GM23248 (cell line): ENCODE measurements at places on chromosomes 12 and 14. TPM values are rescaled to one million over a fixed set of nuclear protein-coding genes. Genes with fewer than 3 reads are reported as not detected.

DNA sequence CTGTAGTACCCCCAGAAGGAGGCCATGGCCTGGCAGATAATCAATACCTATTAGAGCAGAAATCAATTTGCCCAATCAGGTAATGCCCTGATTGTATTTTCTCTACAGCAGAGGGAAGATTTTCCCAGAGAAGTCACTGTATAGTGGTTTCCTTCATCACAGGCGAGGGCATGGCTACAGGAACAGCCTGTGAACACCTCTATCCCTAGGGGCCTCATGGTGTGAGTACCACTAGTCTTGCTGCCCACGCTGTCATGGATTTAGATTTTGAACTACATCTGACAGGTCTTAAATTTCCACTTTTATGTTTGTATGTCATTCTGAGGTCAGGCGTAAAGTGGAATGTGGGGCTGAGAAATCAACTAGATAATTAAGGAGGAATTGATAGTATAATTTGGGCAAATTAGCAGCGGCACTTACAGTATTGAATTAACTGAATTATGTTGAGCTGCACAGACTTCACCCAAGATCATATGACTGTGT lies 42.4 kb upstream of the STXBP6 start:
- no peak for DNase-seq

GRCh38 chr12:106602076-106602475 lies 19.3 kb downstream of the RFX4 start:
- no peak for DNase-seq

DNA sequence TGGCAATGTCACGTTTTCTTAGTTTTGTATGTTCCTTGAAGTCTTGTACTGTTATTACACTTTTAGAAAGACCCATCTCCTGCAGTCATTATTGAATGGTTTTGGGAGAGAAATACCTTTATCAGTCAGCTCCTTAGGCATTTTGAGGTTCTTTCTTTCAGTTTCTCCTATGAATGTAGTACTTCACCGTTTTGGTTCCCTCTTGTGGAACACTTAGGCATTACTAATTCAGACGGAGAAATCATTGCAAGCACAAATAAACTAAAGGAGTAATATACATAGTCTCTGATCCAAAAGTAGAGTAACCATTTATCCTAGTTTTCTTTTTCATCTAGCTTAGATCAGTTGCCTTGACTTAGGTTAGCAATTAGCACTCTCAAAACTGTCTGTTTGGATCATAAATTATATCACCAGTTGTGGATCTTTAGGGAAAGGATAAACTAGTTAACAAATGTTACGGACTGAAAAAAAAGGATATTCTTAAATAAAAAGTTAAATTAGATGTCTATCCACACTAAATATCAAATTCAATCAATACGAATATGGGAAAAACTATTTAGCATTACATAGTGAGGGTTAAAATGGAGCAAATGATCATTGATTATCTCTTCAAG lies 1538.3 kb upstream of the SEL1L start:
- DNase-seq: peak; percentile 5

DNA sequence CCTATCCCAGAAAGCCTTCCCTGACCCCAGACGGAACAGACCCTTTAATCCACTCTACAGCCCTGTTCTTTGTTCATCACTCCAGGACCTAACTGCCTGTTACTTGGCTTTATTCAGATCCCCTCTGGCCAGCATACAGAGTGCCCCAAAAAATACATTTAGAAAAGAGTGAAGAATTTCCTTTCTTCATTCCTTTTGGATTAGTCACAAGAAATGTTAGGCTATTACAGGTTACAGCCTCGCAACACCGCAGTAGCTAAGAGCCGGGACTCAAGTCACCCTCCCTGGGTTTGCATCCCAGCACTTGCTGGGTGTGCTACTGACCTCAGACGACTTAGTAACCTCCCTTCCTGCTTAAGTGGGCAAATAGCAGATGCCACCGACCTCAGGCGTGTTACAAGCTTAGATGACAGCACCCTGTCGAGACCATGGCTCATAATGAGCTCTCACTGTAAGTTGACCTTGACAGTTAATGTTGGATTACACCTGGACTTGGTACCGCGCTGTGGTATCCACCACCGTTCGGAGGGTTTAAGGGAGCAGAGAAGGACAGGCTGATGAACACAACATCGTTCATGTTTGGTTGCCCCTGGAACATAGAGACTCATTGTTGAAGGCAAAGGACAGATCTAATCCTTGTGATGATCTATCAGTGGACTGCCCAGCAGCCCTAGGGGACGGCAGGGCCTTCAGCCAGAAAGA lies 12.9 kb downstream of the GLRX5 start:
- peak; percentile 39 for DNase-seq

DNA sequence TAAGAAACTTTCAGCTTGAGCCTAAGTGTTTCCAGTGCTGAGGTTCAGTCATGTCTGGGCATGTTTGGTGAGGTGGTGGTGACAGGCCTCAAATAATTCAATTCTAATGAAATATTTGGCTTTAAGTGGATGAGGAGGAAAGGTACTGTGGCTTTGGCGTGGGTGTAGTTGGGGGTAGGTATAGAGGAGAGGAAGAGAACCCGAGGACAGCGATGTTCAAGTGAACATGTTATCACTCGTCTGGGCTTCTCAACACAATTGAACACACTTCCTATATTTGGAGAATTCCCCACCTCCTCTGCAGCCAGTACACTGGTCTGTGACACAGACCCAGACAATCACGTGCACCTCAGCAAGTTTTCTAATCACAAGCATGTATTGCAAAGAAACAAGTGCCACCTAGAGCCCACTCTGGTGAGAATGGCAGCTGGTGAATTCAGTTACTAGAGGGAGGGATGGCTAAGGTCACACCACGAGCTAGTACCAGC lies 53.0 kb downstream of the IFNG-AS1 start:
- DNase-seq: peak; percentile 3

DNA sequence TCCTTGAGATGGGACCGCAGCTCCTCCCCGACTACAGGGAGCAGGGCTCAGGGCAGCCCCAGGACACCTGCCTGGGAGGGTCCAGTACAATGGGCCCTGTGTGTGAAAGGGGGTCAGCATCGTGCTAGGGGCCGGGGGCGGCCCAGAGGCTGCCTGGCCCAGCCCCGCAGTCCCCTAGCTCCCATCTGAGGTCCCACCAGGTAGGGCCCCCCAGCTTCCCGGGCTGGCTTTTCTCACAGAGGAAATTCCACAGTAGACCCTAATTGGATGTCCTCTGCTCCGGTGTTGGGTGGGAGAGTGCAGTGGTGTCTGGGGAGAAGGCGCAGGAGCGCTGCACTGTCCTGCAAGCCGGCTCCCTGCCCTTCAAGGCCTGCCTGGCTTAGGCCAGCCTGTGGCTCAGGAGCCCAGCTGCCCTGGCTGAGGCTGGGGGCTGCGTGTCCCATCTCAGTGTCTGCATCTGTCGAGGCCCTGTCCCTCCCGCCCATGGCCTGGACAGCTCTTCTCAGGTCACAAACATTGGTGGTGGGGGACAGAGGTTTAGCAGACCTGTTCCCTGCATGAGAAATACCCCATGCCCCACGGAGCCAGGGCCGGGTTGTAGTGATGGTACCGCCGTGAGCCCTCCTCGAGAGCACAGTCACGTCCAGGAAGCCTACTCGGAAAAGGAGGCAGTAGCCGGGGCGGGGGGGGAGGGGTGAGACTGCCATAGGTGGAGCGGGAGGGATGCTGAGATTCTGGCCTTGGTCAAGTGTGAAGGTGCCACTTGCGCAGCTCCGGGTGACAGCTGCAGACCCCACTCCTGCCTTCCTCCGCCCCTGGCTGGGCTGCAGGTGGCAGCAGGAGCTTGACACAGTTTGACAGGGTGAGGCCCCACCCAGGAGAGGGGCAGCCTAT lies 11.6 kb downstream of the HIP1R start:
- no peak for DNase-seq

GRCh38 chr14:75090353-75090752 lies 20.9 kb downstream of the ZC2HC1C start:
- peak; percentile 41 for DNase-seq

- peak; percentile 9 for DNase-seq
Observed at GRCh38 chr12:106897082-106897481, 58.6 kb upstream of the TMEM263 start.

GRCh38 chr14:64098120-64098519 lies 196.1 kb downstream of the ESR2 start:
- DNase-seq: no peak

GRCh38 chr14:69587389-69587788 lies 12.7 kb upstream of the CCDC177 start:
- DNase-seq: no peak

DNA sequence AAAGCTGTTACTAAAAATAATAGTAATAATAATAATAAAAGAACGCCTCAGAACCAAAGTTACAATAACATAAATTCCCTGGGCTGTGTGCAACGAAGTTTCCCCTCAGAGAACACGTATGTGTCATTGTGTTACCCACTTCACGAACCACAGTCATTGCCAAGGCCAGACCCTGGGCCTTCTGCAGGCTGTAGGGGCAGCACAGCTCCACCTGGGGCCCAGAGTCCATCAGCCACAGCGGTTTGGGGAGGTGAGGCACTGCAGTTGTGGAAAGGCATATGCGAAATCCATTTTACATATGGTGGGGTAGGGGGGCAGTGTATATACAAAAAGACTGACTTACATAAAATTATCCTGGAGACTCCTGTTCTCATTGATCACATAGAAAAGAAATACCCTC lies 56.1 kb downstream of the ESR2 start:
- DNase-seq: no peak

- no peak for DNase-seq
Observed at GRCh38 chr14:44887596-44887955, 74.2 kb downstream of the KLHL28 start.

GRCh38 chr12:6821591-6822425 lies at the start of gene GPR162:
GPR162 (plus strand) TSS chr12:6821821; CDS start chr12:6823899, 2,078 bp downstream.
- DNase-seq: peak; percentile 61

DNA sequence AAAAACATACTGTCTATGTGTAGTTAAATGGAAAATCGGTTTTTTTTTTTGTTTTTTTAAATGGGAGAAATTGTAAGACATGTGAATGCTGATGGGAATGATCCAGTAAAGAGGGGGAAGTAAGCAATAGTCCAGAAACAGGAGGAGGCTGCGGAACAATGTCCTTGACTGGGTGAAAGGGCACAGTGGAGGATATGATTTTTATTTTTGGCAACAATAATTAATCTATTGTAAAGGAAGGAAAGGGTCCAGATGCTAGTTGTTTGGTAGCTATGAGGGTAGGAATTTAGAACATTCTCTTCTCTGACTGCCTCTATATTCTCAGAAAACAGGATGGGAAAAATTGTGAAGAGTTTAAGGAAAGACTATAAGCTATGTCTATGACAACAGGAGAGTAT lies 76.6 kb downstream of the RPL10L start:
- DNase-seq: no peak

DNA sequence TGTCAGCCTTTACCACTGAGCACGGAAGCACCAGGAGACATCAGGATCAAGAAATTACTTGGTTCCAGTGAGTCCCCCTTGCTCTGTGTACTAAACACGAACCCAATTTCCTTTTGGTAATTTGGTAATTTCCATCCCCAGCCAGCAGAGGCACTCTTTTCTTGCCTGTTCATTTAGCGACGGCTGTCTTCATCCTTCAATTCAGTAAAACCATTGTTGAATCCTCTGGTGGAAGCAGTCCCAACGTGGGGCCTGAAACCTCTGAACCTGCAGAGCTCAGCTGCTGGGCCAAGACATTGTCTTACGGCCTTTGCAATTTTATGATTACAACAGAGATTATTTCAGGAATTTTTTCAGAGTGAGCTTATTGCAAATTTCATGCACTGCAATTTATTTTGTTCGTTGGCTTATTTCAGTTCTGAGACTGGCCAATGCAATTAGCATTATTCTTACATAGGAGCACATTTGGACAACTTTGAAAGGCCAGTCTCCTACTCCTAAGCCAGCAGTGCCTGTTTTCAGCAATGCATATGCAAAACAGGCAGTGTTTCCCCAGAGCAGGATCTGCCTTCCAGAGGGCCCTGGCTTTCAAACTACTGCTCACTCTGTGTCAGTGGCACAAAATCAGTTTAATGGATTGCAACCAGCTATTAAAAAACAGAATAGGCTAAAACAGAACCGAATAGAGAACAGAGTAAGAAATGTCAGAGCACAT lies 372.9 kb upstream of the TMEM132C start:
- peak; percentile 19 for DNase-seq

DNA sequence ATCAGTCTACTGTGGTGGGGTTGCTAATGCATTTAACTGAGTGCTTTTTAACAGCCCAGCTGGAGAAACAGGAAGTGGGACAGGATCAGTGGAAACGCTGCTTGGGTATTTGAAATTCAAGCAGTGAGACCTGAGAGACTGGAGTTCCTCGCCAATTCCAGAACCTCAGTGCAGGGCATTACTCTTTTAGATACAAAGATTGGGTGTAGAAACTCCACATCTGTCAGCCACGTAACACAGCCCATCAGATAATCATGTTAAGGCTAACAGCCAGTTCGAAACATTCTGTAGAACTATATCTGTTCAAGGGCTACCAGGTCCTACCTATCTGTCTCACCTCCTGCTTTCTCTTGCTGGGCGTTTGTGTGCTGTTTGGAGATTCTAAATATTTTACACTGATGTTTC lies 45.5 kb downstream of the RAD52 start:
- DNase-seq: no peak

DNA sequence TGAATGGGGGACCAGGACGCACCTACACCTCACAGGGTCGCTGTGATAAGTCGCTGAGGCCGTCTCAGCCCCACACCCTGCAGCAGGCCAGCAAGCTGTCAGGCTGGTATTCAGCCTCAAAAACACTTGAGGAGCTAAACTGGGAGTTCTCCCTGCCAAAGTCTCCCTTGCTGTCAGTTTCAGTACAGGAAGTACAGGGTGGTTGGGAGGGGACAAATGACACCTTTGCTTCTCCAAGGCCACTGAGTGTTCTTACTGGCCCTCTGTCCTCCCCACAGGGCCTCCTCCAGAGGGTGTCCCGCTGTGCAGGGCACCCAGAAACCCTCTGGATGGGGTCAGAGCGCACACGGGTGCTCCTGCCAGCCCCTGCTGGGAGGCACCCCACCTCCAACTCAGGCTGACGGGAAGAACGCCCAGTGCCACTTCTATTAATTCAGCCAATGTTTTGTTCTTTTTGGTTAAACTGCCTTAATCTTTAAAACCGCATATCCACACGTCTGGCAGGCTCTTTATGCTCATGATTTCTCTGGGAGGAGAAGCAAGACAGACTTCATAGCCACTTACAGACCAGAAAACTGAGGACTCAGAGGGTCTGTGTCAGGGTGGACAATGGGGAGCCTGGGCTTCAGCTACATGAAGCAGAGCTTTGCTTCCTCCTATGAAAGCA lies 75.9 kb downstream of the ITPK1 start:
- DNase-seq: no peak

GRCh38 chr12:121911824-121912585 lies 6.4 kb upstream of the CFAP251 start:
- no peak for DNase-seq

GRCh38 chr14:35895256-35895655 lies 69.1 kb downstream of the BRMS1L start:
- DNase-seq: no peak

Gene ERP27
- total RNA-seq: not detected in 2 replicates

Gene TMEM179
- total RNA-seq: not detected in 2 replicates

Gene GALNT16
- 1.4 and 4.2 TPM in 2 replicates for total RNA-seq

Gene TAS2R20
- total RNA-seq: 1.8 and 2.5 TPM in 2 replicates

Gene COCH
- 2.7 TPM in 1 of 2 replicates, not detected in the other for total RNA-seq

Gene SFSWAP
- total RNA-seq: 17.6 and 25.2 TPM in 2 replicates

Gene DHRS1
- total RNA-seq: 12.8 and 32.1 TPM in 2 replicates

Gene ADCY4
- 0.22 and 0.38 TPM in 2 replicates for total RNA-seq

Gene CIDEB
- total RNA-seq: 0.51 and 2.1 TPM in 2 replicates

Gene KCNA5
- total RNA-seq: not detected in 2 replicates

Gene KRT80
- total RNA-seq: 0.38 and 0.65 TPM in 2 replicates
